Inflammatory macrophage (primary cell): ENCODE measurements at places on chromosomes 16 and 17.

GRCh38 chr16:67542464-67542863, 13.8 kb downstream of the RIPOR1 start:
- peak; percentile 56 for DNase-seq

DNA sequence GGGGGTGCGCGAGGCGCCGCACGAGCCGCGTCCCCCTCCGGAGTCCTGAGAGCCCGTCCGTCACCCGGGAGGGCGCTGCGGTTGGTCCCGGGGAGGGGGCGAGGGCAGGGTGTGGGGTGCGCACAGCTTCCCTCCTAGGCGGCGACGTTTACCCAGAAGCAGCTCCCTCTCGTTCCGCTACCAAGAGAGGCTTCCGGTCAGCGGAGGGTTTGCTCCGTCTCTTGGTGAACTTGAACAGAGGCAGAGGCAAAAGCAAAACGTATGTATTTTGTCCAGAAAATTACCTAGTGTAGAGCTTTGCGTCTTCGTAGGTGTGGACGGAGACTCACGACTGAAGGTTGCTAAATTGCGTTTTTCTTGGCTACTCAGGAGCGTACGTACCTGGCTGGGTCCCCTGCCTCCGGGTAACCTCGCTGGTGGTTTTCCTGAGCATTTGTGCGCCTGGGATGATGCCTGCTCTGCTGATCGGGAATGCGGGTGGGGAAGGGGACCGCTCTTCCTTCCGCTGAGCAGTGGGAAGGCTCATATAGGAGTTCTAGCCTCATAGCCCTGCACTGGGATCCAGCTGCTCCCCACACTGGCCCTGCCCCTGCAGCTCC, 833 bp downstream of the WSCD1 start:
- no peak for DNase-seq

- DNase-seq: peak; percentile 48
These were observed 38.8 kb downstream of the C16orf95 start for GRCh38 chr16:87278191-87279093.

GRCh38 chr16:65222536-65222935, 100.7 kb upstream of the CDH11 start:
- DNase-seq: no peak

GRCh38 chr16:17304491-17305119, 166.2 kb downstream of the XYLT1 start:
- no peak for DNase-seq

DNA sequence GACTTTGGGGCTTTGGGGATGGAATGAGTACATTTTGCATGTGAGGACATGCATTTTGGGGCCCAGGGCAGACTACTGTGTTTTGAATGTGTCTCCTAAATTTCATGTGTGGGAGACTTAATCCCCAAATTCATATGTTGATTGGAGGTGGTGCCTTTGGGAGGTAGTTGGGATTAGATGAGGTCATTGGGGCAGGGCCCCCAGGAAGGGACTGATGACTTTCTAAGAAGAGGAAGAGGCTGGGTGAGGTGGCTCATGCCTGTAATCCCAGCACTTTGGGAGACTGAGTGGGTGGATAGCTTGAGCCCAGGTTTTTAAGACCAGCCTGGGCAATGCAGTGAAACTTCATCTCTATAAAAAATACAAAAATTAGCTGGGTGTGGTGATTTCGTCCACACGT, 42.8 kb upstream of the RAI1 start:
- peak; percentile 37 for DNase-seq

DNA sequence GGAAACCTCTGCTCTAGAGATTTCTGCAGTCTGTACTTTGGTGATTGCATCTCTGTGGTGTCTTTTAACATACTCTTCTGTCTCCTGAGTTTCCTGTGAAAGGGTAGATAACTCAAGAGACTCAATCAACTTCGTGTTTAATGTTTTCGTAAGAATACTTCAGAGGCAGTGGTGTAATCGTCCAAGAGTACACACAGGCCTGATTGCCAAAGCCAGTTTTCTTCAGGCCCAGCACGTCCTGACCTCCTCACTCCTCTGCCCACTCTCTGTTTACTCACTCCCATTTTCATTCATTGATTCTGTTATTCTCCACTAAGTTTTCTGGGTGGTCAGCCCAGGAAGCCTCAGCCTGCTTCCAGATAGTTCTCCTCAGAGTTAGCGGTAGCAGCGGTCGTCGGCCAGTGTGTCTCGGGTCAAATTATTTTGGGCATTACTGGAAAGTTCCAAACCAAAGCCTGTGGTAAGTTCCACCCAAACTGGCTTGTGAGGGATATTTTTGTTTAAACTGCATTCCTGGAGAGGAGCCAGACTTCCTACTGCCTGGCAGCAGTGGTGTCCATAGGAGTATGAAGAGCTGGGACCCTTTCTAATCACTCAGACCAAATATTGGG, 293.2 kb downstream of the WWOX start:
- DNase-seq: no peak

- peak; percentile 80 for DNase-seq
These were observed 17.6 kb downstream of the C16orf74 start for GRCh38 chr16:85733155-85733838.

- no peak for DNase-seq
These were observed 10.1 kb upstream of the TANGO6 start for GRCh38 chr16:68833251-68833650.

DNA sequence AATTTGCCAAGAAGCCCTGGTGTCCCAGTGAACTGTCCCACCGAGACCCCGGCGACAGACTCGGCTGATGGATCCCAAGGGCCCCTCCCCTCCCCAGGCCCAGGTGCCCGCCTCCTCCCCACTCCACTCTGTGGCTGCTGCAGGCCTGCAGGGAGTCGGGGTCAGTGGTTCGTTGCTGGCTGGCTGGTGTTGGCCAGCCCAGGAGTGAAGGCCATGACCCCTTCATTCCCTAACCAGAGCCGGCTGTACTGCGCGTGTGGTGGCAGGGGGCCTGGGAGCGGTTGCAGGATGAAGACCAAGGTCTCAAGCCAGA, 9.2 kb upstream of the TBX2 start:
- DNase-seq: no peak

DNA sequence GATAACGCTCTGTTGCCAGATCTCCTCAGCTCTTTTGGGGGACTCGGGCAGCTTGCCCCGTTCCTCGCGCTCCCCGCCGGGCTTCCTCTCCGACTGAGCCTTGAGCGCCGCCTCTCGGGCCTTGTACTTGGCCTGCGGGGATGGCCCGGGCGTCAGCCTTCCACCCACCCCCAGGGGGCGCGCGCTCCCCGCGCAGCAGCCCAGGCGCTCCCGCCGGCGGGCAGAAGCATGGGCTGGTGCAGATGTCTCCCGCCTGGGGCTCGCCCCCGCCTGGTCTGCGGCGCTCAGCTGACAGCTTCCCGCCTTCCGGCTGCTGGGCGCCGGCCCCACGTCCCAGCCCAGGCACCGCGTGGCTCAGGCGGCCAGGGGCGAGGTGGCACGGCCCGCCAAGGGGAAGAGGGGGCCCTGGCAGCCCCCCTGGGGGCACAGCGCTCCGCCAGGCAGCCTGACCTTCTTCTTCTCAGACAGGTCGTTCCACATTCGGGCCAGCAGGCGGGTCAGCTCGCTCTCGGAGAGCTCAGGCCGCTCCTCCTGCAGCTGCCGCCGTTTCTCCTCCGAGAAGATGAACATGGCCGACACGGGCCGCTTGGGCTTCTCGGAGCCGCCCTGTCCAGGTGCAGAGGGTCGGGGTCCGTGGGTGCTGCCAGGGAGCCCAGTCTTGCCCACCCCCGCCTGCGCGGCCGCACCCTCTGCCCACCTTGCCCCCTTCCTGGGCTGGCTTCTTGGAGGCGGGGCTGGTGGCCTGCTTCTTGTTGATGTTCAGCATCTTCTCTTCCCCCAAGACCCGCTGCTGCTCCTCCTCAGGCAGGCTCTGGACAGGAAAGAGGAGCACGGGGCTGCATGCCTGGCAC, 8.9 kb downstream of the UBTF start:
- peak; percentile 95 for DNase-seq
